ENCODE measurements at places on chromosomes 5 and 9.

DNA sequence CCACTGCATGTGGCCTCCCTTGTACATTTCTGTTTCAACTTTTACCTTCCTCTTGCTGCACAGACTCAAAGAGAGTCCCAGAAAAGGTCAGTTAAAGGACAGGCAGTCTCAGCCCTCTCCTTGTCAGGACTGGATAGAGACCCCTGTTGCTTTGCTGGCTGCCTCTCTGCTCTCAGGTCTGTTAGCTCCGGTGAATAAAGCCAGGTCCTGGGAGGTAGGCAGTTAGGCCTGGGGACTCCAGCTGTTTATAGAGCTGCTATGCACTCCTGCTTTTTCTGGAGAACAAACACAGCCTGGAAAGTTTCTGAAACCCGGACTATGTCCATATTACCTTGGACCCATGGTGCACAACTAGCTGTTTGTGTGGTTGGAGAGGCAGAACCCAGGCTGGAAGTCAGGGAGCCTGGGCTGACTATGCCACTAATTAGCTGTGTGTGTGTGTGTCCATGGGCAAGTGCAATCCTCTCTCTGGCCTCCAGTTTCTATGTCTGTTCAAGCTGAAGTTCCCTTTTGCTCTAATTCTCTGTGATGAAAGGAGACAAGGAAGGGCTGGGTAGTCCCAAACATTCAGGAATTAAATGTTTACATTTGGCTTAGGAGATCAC is 42.9 kb downstream of the GLRA1 start:
- DNase-seq = no peak

DNA sequence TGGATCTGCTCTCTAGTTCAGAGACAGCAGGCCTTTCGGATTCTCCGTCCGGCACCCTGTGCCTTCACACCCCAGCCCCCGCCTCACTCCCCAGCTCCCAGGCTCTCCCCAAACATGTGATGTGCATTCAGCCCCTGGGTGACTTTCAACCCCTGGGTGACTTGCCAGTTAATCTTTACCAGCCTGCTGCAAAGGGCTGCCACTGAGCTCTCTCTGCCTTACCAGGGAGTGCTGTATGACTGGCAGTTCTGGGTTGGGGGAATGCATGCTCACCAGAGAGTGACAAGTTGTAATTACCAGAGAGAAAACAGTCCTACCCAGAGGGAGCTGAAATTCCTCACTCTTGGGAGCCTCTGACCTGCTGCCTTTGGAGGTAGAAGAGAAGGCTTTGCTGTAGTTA is 4.9 kb upstream of the ADRA1B start:
- no peak for DNase-seq

GRCh38 chr9:129310666-129311350 is 132.7 kb upstream of the IER5L start:
- no peak for DNase-seq

GRCh38 chr5:149417711-149418368 is 38.7 kb upstream of the IL17B start:
- no peak for DNase-seq
